ENCODE measurements at places on chromosomes 6 and 20.

- no peak for DNase-seq
Measured at GRCh38 chr6:14108571-14109410, 8.8 kb upstream of the CD83 start.

GRCh38 chr6:35620706-35621105 is 68.0 kb downstream of the FKBP5 start:
- DNase-seq = no peak

DNA sequence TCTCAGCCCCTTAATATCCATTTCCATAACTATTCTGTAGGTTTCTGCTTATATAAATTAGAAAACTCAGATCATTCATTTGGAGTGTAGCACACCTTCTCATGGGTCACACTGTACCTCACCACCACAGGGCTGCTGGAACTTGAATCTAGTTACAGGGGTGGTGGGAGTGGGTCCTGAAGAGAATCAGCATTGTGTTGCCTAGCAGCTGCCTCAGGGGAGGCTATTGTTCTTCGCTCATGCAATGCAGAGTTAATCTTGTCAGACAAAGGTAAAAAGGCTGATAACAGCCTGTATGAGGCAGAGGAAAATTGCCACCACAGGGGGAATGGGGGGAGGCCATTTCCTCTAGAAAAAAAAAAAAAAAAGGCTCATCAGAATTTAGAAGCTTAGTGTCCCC is 496.0 kb upstream of the ADGRB3 start:
- no peak for DNase-seq

DNA sequence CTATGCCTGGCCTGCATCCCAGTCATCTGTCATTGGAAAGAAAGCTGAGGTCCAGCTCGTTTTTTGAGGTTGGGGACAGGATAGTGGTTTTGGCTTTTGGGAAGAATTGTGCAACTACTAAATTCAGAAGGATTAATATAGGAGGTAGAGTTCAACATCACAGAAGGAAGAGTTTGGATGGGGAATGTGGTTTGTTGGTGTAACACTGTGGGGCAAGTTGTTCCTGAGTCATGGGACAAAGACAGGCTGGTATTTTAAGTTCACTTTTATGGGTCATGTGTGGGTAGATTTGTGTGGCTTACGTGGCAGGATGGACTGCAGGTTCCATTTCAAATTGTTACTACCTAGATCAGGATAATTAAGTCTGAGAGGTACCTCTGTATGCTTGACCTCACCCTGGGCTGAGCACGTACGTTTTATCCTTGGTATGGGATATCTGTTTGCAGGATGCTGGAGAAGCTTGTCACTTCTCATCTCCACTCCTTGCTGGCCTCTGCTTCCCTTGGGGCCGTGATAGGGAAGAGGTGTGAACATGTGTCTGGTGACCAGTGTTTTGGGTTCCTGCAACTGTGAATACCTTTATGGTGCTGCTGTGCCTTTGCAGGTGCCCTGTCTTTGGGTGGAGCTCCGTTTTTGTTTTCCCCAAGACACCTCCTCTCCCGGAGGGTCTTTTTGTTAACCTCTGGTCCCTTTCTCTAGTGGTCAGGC is 177.6 kb downstream of the JARID2 start:
- DNase-seq = no peak

- DNase-seq = no peak
Measured at GRCh38 chr6:152952045-152952444, 30.8 kb downstream of the FBXO5 start.

GRCh38 chr20:38515631-38516030 is 43.0 kb downstream of the RALGAPB start:
- DNase-seq = no peak

- no peak for DNase-seq
Measured at GRCh38 chr6:13517116-13517515, 29.7 kb upstream of the GFOD1 start.

DNA sequence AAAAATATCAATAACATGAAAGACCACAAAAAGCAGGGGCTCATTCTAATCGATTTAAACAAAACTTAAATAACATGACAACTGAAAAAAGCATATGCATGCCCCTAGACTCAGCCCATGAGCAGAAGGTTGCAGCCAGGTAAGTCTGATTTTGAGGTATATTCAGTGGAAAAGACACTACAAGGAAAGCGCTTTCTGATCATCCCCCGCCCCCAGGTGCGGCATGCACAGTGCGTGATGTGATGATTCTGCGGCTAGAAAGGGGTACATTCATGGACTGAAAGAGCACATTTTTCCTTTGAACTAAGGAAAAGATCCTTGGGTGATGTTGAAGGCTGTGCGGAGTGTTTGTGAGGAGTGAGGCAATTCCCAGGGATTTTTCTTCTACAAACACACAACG is 16.9 kb upstream of the FOXC1 start:
- DNase-seq = no peak

DNA sequence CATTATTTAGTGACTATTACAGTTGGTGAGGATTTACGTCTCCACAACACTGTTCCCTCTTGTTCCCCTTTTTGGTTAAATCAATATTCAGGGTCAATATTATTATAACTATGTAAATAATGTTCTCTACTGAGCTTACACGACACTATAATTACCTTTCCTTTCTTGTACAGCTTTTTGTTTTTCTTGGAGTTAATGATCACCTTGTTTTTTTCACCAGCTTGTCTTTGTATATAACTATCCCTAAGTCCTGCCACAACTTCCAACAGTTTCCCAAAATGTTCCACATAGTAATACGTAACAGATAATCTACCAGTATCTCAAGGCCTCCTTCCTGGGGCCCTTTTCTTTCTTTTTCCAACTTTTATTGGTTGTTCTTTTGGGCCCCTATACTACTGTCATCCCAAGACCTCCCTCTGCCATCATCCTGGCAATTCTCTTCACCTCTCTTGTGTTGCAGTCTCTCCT is 142.0 kb upstream of the SOX4 start:
- DNase-seq = no peak

GRCh38 chr20:1382670-1383069 is 10.2 kb downstream of the FKBP1A start:
- DNase-seq = no peak

GRCh38 chr6:144481527-144481926 is 196.4 kb downstream of the UTRN start:
- DNase-seq = no peak

- no peak for DNase-seq
Measured at GRCh38 chr20:45020236-45020886, 54.0 kb downstream of the STK4 start.

DNA sequence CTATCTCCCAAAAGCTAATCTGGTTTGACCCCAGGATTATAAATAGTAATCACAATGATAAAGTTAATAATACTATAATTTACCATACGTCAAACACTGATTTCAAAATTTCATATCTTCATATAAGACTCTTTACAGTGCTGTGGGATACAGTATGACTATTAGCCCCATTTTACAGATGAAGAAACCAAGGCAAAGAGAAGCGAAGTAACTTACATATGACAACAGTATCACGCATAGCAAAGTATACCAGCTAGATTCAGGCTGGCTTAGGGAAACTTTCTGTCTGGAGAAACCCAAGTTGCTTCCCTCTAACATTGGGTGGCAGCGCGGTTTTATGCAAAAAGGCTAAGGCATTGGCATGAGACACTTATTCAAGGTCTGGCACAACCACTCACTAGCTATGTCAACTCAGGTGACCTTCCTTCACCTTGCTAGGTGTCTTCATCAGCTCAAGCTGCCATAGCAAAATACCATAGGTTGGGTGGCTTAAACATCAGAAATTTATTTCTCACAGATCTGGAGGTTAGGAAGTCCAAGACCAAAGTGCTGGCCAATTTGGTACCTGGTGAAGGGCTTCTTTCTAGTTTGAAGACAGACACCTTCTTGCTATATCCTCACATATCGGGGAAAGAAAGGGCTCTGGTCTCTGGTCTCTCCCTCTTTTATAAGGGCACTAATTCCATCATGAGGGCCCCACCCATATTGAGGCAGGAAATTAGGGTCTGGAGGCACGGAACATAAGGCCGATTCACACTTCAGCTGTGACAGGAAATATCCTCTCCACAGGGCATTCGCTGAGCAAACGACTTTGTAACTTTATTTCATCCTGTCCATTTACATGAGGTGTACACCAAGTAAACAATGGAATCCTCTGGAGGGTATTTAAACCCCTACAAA is 22.4 kb upstream of the UTRN start:
- DNase-seq = no peak

DNA sequence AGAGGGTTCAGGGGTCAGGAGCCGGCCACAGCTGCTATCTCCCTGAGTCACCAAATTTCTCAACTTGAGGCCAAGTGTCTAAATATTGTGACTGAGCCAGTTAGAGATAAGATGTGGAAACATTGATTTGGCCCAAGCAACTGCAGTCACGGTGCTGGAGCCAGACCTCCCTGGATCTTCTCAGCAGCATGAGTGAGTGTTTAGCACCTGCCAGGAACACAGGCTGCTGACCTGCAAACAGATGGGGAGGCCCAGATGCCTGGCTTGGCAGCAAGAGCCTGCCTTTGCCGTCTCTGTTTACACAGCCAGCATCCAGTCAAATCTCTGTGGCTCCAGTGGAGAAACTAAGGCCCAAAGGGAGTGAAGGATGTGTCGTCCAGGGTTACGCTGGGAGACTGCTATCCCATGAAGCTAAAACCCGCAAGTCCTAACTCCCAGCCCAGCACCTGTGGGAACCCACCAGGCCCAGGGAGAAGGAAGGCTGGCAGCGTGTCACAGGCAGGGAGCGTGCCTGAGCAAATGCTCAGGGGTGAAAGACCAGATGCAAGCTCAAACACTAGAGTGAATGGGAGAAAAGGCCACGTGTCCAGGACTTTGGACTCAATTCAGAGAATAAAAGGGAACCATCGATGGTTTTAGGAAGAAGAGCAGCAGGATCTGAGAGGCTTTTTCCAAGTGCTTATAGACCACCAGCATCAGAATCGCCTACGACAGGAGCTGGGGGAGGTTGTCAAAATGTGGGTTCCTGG is 15.9 kb upstream of the PTGIS start:
- no peak for DNase-seq

DNA sequence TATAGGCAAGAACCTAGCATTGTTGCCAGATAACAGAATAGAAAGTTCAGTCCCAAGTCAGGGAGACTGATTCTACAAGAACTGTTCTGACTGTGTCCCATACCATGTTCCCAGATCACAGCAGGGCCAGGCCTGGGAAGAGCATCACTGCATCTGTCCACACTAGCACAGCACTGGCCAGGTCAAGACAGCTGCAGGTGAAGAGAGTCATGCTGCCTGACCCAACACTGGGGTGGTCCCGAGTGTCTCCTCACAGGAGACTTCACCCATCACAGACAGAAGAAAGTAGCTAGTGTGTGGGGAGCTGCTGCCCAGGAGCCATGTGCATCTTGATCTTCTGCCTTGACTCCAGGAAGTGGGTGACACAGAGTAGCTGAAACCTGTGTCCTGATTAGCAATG is 1.3 kb upstream of the CST9L start:
- no peak for DNase-seq

- no peak for DNase-seq
Measured at GRCh38 chr6:35583893-35584688, 71.4 kb upstream of the TULP1 start.

DNA sequence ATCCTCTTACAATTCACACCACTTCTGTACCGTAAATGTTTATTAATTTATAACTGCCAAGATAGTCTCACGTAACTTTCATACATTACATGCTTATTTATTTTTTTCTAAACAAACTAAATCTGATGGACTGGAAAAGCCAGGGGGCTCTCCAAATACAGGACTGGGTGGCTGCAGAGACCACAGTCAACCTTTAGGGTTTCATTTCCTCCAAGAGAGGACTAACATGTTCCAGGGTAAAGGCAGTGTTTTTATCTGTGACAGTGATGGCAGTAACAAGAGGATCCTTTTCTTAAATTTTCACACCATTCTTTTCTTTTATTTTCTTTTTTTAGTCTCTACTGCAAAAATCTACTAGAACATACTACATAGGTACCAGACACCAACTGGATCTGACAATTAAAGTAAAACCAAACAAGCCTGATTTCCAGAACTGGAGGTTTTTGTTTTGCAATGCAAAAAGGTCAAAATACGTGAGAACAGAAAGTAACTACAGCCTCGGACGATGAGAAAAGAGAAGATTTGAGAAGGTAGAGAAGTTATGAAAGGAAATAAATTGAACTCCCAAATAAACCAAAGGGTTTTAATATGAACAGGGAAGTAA is 1.2 kb downstream of the LMBRD1 start:
- no peak for DNase-seq

- DNase-seq = no peak
Measured at GRCh38 chr20:60200305-60200918, 242.2 kb downstream of the CDH26 start.

DNA sequence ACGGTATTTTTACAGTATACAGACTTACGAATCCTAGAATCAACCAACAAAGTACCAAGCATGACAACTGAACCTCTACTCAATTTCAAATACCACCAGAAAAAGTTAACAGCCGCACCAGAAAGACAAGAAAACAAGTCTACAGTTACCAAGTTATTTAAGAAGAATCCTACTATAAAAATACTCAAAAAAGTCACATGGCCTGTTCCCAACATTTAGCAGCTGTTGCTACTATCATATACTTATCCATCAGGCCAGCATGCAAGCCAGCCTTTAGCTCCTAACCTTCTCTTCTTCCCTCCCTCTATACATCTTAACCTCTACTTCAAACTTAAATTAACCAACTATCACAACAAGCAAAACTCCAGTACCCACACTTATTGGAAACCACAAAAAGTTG is 1.9 kb downstream of the SYNCRIP start:
- DNase-seq = no peak

- no peak for DNase-seq
Measured at GRCh38 chr6:169397684-169398083, 144.0 kb upstream of the THBS2 start.

DNA sequence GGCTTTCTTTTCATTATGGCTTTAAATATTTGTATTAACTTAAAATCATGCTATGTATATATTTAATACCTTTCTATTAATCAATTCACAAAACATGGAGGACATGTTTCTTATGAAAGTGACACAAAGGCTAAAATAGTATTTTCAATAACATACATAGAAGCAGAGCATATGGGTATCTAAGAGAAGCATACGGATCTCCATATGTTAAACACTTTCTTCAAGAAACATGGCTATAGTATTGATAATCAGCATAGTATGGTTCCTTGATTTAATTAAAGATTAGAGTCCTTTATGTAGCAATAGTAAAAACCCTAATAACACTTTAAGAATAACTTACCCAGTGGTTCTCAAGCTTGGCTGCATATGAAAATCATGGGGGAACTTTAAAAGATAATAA is 58.5 kb downstream of the GRIK2 start:
- no peak for DNase-seq

DNA sequence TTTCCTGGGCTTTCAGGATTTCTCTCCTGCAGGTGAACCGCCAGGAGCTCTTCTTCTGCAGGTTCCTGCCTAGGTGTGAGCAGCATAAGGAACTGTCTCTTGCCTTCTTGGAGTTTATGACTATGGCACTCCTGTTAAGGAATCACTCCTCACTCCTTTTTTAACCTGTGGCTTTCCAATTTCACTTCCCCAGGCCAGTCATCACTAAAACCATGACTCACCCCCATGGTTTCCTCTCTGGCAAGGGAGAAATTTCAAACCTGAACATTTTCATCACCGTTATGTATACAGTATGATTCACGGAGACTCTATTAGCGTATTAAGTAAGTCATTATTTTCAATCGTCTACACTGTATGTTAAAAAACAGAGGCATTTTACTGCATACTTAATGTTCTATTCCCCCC is 78.2 kb upstream of the ARID1B start:
- DNase-seq = no peak

Measured in NCI-H1417 treated with DMSO at 0.1 percent for 48 hours (cell line).